ENCODE measurements at places on chromosomes 4 and X.

DNA sequence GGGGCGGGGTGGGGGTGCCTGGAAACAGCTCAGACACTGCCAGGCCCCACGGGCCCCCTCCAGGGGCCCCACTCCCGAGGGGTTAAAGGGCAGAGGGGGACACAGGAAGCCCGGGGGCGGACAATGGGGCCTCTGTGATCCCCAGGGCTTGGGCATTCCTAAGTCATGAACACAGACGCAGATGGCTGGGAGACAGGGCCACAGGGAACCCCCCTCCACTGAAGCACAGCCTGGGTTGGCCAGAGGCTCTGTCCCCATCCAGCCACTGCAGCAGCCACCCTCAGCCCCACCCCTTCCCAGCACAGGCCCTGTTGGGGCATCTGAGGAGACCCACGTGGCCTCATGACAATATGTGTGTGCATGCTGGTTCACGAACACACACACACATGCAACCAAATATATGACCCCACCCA is 3.9 kb downstream of the L1CAM start:
- peak; percentile 61 for DNase-seq

DNA sequence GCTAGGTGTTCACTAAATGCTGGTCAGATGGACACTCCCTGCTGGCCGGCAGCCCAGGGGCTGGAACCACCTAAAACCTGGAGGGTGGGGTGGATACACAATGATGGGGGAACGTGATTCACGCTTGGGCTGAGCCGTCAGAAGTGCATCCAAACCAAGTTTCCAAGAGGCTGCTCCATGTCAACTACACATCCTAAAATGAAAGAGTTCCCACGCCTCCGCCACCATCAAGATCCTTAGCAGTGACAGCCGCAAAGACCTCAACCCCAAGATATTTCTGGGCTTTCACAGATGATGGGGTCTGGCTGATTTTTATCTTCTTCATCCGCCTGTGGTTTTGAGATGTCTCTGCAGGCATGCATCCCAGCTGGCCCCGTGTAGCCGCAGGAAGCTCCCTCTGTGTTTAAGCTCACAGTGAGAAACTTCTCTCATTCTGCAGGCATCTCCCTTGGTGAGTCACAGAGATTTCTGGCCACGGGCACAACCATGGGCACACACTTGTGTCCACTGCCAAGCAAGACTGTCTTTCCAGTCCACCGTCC is 84.4 kb downstream of the HTRA3 start:
- DNase-seq, result no peak

DNA sequence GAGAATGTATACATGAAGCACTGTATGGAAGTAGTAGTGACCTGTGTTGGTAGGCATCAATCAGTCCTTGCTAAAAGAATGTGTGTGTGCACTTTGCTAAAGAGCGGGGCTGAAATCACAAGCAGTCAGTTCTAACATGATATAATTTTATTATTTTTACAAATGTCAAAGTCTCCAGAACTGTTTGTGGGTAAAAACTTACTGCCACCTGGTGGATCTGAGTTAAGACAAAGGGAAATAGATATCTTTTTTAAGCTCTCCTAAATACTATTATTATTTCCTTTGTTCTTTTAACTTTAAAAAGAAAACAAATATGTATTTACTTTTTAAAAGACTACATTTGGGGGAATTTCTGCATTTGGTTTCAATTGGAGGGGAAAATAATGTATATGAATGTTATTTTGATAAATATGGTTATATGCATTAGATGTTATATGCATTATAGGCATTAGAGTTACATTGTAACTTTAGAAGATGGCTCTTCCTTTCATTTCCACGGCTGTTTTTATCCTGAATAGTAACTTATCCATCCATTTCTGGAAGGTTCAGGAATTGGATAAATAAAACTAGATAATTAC is 7.8 kb upstream of the CLOCK start:
- DNase-seq, result no peak

DNA sequence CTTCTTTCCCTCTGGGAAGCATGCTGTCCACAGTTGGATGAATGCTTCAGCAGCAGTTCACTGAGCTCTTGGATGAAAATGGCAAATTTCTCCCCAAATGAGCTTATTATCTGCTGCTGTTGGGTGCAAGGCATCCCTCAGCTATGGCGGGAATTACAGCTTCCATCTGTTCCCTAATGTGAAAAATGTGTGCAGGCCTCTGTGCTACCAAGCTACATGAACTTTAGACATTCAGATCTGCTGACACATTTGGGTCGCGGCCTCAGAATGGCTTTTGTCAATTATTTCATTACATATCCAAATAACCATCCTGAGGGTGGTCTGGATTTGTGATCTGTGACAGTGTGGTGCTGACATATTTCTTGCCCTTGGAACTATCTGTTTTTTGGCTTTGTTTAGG is 119.5 kb upstream of the SCML1 start:
- DNase-seq, result no peak

GRCh38 chr4:123415977-123416376 is 19.4 kb downstream of the SPRY1 start:
- no peak for DNase-seq

All from HTR-8/SVneo (cell line).